Natural killer cell treated with Interleukin-12 subunit alpha and Interleukin-12 subunit beta and Interleukin-15 and Interleukin-18, amount 100 ng/mL, for 72 hours (primary cell): ENCODE measurements at places on chromosomes 16 and 17. TPM values are rescaled to one million over a fixed set of nuclear protein-coding genes. Genes with fewer than 3 reads are reported as not detected.

Gene CCL16
- total RNA-seq, result not detected

Gene SMIM36
- total RNA-seq, result not detected

Gene CBX4
- 26.2 TPM for total RNA-seq

Gene KRT36
- total RNA-seq, result not detected

Gene SEZ6
- not detected for total RNA-seq

Gene KRT25
- not detected for total RNA-seq

DNA sequence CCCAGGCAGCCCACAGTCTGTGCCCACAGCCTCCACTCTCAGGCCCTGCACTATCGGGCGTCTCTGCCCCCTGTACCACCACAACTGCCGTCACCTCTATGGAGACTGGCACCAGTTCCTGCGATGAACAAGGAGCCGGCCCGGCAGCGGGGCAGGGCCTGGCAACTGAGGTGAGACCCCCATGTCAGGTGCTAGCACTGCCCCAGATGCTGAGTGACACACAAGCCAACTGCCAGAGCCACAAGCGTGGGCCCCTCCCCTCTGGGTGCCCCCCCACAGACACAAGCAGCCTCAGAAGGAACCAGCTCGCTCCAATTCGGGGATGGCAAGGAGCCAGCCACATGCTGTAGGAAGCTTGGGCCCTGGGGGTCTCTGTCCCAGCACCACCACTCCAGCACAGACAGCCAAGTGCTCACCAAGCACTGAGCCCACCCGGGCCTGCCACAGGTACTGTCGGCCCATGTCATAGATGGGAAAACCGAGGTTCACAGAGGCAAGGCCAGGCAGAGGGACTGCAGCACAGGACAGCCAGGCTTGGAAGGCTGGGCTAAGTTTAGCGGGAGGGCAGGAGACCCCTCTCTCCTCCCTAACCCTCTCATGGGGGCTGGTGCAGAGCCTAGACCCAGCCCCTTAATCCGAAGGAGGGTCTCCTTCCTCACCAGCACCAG, 1.5 kb upstream of the PVALEF start:
- DNase-seq, result peak; percentile 22

- no peak for DNase-seq
These were observed 3.7 kb upstream of the ERN1 start for GRCh38 chr17:64133546-64134215.

DNA sequence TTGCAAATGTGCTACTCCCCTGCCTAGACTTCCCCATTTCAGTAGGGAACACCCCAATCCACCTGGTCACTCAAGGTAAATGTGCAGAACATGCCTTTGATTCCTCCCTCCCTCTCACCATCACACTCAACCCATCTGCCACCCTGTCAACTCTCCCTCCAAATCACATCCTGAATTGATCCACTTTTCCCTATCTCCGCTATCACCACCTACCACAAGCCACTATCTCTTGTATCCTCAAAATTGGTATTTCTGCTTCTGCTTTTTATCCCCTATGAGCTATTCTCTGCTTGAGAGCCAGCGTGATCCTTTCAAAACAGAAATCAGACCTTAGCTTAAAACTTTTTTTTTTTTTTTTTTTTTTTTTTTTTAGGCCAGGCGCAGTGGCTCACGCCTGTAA, 5.4 kb upstream of the NOL11 start:
- DNase-seq, result no peak

DNA sequence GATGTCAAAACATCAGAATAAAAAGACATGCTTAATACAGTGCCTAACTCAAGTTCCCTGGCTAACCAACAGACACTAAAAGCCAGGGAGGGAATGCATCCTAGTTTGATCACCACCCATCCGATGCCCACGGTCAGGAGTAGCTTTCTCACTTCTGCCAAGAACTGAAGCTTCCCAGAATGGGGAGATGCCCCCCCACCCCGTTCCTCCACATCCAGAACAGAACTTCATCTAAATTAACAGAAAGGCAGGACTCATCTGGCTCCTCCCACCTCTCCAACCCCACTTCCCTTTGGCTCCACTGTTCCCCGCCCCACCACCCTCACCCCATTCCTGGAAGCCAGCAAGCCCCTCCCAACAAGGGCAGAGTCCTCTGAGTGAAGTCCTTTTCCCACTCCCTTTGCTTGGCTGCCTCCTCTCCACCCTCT, 33.7 kb downstream of the GDE1 start:
- DNase-seq, result no peak

GRCh38 chr16:9102379-9102778, 10.9 kb downstream of the HAPSTR1 start:
- no peak for DNase-seq

DNA sequence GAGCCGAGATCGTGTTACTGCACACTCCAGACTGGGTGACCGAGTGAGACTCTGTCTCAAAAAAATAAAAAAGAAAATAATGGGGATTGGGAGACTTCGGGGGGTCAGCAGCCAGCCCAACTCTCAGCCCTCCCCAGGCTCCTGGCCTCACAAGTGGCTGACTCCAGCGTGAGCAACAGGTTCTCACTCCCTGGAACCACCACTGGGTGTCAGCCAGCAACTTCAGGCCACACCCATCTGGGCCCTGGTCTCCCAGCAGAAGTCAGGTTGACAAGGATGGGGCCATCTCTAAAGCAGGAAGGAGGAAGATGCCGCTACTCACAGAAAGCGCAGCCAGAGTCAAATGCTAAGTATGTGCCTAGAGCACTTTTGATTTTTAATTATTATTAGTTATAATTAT, 139.4 kb downstream of the C16orf78 start:
- DNase-seq, result no peak

DNA sequence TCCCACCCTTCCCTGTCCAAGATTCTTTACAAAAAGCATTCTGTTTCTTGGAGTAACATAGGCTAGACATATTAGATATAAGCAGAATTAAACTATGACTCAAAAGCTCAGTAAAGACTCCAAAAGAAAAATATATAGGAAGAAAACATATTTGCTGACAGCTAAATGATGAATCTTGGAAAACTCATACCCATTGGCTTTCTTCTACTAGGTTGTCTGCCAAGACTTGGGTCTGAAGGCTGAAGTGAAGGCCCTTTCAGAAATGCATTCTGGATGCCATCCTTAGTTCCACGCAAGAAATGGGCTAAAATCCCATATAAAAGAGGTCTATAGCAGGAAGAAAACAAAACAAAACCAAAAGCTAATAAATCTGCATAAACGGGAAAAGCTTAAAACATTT, 15.1 kb downstream of the CEP20 start:
- DNase-seq, result no peak

DNA sequence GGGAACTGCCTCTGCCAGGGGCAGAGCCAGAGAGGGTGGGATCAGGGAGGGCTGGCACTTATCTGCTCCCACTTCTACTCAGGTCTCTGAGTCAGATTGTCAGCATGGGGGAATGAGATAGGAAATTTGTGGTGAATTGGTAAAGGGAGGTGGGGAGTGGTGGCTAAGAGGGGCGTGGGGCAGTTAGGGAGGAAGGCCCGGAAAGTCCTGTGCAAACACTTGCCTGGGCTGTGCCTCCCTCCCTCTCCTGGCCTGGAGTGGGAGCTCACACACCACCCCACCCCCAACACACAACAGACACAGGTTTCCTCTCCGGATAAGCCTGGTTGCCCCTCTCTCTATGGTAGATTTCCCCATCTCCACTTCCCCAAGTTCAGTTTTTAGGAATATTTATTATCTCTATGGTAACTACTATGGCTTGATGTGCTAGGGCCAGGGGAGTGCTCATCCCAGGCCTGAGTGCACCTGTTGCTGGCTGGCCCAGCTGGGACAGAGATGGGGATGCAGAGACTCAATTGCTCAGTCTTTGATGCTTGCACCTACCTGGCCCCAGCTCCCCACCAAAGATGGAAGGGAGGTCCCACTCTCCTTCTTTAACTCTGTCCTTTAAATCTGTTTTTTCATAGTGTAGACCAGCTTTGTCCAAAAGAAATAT, 2.7 kb downstream of the SPNS2 start:
- no peak for DNase-seq

DNA sequence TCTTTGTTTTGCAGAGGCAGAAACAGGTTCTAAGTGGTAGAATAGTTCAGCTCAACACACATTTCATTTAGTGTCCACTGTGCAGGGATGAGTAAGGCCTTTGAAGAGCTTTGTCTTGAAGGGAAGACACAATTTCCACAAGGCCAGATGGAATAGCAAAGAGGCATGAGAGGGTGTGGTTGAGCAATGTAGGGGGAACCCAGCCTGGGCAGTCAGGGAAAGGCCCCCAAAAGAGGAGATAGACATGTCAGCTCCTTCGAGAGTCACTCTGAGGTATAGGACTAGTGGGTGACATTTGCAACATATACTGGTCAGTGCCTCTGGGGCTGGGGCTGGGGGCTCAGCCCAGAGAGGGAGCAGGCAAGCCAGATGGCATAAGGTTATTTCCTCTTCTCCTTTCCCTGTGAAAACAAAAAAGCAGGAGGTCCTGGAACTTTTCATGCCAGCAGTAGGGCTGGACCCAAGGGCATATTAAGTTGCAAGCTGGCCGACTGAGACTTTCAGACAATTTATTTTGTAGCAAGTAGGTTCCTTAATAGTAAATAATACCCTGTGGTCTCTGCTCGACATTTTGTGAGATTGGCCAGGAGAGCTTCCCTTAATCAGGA, 7.1 kb downstream of the ALKBH5 start:
- DNase-seq, result no peak

- no peak for DNase-seq
These were observed 17.0 kb downstream of the GJD3 start for GRCh38 chr17:40347319-40348135.

DNA sequence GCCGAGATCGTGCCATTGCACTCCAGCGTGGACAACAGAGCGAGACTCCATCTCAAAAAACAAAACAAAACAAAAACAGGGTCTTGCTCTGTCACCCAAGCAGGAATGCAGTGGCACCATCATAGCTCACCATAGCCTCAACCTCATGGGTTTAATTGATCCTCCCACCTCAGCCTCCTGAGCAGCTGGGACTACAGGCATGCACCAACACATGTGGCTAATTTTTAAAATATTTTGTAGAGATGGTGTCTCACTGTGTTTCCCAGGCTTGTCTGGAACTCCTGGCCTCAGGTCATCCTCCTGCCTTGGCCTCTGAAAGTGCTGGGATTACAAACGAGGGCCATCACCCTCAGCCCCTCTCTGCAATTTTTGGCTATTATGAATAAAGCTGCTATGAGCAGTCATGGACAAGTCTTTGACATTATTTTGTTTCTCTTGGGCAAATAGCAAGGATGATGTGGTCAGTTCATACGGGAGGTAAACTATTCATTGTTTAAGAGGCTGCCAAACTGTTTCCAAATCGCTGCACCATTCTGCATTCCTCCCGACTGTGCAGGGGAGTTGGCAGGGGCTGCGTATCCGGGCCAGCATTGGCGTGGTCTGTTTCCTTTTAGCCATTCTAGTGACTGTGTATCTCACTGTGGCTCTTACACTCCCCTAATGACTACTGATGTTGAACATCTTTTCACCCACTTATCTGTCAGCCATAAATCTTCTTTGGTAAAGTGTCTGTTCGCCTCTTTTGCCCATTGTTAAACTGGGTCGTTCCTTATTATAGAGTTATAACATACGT, 21.1 kb downstream of the EIF4A3 start:
- DNase-seq, result no peak

- no peak for DNase-seq
These were observed 43.0 kb upstream of the STH start for GRCh38 chr17:45956090-45956489.

DNA sequence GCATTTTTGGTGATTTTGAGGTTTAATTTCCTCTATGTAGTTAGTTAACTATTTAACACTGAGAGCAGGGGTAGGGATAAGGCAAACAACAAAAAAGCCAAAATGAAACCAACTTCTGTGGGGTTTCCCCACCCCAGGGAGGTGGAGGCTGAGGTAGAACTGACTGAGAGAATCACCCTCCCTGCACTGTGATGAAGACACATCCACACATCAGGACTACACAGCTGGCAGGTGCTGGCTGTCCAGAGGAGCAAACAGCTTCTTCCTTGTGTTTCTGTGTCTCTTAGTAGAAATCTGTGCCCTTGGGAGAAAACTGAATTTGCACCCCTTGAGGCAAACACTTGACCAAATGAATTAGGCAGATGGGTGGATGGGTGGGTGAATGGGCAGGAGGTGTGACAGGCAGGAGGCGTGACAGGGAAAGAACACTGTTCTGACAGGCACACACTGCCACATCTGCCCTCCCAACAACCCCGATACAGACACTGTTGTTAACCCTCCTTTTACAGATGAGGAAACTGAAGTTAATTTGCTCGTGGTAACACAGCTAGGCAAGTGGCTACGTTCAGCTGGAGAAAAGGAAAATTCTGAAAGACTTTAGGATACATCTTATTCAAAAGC, 62.9 kb upstream of the AMZ2 start:
- DNase-seq, result peak; percentile 85

GRCh38 chr16:87391324-87391949, 699 bp upstream of the MAP1LC3B start:
- DNase-seq, result peak; percentile 86

DNA sequence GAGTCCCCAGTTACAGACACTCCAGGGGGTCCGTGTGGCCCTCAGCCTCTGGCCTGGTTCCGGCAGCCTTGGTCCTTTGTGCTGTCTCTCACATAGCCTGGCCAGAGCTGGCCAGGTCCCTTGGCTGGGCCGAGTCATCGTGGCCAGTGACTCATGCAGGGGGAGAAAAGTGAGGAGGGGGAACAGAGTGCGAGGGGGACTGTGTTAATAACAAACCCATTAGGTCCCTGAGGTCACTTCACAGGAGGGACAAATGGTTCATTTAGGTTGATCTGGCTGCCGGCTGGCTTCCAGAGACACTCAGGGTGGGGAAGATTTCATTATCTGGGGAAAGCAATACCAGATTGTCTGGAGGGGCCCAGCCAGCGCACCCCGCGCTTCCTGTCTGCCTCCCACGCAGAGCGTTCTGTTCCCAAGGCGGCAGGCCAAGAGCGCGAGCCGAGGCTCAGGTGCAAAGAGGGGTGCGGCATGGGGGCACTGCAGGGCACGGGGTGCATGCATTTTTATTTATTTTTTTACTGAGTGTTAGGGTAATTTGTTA, 223.1 kb downstream of the SEC14L1 start:
- DNase-seq, result no peak

- DNase-seq, result no peak
These were observed 8.4 kb downstream of the ZNF319 start for GRCh38 chr16:57992084-57992483.

DNA sequence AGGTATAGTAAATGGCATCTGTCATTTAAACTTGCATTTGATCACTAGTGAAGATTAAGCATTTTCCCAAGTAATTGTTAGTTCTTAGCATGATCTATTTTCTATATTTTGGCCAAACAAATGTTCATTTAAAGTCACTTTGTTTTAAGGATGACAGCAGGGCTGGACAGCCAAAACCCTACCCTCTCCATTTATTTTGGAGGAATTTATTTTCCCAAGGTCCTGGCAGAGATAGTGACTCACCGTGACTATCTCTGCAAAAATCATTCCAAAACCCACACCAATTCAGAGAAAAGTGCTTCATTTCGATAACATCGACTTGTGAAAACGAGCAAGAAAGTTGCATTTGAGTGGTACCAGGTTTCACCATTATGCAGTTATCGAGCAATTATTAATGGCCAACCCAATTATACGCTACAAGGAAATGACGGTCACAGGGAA, 665 bp upstream of the AKAP1 start:
- no peak for DNase-seq
